ENCODE measurements at places on chromosomes 7 and 10.

DNA sequence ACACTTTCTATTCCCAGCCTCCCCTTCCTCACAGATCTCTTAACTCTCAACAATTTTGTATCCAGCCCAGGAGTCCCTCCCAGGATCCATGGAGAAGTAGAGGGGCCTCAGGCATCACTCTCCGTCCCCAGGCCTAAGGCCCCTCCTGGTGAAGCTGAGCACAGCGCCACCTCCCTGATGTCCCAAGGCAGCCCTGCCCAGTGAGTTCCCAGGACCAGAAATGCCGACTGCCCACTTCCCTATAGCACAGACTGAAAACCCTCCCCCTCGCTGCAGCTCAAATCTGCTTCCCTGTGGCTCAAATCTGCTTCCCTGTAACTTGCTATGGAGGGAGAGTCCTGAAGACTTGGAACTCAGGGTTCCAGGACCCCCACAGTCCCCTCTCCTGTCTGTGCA is 35.6 kb downstream of the YKT6 start:
- no peak for DNase-seq

DNA sequence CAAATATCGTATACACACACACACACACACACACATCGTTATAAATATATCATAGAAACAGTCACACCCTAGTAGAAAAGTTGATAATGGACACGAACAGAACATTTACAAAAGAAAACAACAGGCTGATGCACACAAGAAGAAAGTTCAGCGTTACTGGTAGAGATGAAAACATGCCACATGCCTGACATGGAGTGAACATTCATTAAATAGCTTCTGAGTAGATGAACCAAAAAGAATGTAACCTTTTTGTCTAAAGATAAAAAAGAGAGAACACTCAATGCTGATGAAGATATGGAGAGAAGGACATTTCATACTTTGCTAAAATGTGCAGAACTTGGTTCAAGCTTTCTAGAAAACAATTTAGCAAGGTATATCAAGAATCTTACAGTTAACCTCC is 173.4 kb upstream of the KLF14 start:
- no peak for DNase-seq

DNA sequence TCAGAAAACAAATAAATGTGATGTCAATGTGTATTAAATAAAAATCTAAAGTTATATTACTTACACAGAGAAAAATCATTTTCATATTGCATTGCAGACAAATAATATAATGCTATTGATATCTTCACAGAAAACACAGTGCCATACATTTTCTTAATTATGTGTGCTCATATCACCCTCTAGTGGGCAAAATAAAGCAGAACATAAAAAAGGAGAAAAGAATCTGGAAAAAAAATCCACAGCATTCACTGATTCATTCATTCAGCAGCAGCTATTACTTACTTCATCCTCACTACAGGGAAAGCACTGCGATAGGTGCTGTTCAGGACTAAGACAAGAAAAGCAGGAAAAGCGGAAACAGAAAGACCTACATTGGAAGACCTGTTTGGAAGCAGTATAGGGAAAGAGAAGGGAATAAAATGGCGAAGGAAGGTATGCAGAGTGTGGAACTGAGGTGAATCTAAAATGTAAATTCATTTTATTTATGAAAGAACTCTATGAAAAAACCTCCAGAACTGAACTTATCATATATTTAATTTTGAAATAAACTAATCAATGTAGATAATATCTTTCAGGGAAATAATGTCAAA is 73.2 kb downstream of the POT1 start:
- peak; percentile 7 for DNase-seq

- DNase-seq = peak; percentile 27
Measured at GRCh38 chr10:8365935-8366911, 311.7 kb downstream of the GATA3 start.

GRCh38 chr7:8184221-8184620 is 77.7 kb downstream of the ICA1 start:
- no peak for DNase-seq

DNA sequence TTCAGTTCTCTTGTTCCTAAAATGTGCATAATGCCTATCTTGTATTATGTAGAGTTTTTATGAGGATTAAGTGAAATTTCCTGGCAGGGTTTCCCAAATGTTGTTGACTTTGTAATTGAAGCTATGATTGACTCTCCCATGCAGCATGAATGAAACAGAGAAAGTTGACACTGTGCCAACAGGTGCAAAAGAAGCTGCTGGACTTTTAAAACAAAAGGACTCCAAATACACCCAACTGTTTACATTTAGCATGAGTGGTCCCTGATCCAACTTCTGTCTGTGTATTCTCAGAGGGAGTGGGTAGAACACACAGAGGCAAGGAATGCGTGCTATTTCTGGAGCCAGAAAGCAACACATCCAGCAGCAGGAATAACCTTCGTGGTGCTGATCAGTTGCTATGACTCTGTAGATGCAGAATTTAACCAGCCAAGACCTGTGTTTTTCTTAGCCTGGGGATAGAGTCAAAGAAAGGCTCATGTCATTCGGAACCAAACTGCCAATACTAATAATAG is 14.4 kb upstream of the RBM20 start:
- no peak for DNase-seq

DNA sequence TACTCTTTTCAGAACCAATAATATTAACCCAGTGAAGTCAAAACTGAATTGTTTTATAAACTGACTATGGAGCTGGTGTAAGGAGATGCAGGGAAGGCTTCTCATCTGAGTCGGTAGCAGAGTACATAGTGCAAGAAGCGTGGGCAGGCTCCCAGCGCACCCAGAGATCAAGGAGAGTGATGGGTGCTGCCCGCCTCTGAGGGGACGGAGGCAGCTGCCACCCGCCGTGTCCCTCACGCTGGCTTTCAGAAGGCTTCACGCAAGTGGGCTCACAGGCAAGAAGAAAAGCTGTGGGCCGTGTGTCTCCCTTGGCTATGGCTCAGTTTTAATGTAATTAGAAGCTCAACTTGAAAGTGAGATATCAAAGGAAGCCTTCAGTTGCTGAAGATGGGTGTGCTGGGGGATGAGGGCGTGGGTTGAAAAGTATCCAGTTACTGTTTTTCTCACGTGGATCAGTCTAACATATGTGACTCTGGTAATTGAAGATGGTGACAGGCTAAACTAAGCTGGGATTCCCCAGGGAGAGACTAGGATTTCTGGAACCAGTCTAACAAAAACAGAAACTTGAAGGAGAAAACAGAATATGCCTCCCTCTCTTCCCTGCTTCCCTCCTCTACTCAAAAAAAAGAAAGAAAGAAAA is 159.9 kb downstream of the MGMT start:
- no peak for DNase-seq

DNA sequence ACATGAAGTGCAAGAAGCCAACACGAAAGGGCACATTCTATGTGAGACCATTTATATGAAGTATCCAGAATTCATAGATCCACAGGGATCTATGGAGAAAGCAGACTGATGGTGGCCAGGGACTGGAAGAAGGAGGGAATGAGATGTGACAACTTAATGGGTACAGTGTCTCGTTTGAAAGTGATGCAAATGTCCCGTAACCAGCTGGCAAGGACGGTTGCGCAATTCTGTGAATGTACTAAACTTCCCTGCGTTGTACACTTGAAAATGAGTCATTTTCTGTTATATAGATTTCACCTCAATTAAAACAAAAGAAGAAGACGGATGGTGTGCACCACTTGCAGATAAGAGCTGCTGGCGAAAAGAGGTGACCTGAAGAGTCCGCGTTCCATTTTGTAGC is 861.1 kb downstream of the TYW1 start:
- no peak for DNase-seq

GRCh38 chr7:17429579-17429978 is 131.1 kb downstream of the AHR start:
- no peak for DNase-seq

- no peak for DNase-seq
Measured at GRCh38 chr10:42864575-42864974, 82.0 kb downstream of the BMS1 start.

- no peak for DNase-seq
Measured at GRCh38 chr10:3709456-3710060, 75.5 kb downstream of the KLF6 start.

GRCh38 chr10:22666287-22667092 is 47.9 kb downstream of the PIP4K2A start:
- peak; percentile 32 for DNase-seq

DNA sequence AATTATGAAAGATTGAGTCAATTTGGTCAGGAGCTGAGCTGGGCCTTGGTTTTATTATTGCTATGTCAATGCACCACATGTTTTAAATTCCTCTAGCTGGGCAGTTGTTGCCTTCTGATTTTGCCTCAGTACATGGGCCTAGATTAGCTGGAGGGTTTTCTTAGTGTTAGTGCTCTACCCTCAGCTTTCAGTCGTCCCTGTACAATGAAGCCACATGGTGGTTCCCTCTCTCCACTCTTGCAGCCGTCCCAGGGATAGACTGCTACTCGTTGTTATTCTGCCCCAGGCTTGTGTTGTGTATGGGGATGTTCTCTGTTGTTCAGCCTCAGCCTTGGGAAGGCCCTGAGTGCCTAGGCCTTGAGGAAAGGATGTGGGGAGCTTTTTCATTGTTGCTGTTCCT is 37.0 kb downstream of the NHLRC2 start:
- no peak for DNase-seq

DNA sequence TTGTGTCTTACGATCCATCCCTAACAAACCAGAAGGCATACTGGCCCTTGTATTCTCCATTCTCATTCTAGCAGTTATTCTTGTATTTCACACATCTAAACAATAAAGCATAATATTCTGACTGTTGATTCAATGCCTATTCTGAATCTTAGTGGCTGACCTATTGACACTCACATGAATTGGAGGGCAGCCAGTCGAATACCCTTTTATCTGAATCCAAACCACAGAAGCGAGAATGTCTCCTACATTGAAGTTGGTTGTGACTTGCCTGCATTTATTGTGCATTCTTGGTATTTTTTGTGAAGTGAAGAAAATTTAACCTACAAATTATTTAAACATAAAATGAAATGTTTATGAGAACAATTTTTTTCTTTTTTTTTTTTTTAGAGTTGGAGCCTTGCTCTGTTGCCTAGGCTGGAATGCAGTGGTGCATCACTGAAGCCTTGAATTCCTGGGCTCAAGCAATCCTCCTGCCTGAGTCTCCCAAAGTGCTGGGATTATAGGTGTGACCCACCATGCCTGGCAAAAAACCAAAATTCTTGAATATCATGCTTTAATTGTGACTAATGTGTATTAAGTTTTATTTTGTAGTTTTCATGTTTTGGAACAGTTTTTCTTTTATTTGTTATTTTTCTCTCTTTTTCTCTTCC is 22.7 kb downstream of the EXOC4 start:
- DNase-seq = no peak

GRCh38 chr7:136140469-136140868 is 163.3 kb upstream of the MTPN start:
- no peak for DNase-seq

- DNase-seq = no peak
Measured at GRCh38 chr7:102186306-102186705, 100.4 kb upstream of the SH2B2 start.

- DNase-seq = peak; percentile 20
Measured at GRCh38 chr7:137987968-137988367, 13.9 kb downstream of the CREB3L2 start.

DNA sequence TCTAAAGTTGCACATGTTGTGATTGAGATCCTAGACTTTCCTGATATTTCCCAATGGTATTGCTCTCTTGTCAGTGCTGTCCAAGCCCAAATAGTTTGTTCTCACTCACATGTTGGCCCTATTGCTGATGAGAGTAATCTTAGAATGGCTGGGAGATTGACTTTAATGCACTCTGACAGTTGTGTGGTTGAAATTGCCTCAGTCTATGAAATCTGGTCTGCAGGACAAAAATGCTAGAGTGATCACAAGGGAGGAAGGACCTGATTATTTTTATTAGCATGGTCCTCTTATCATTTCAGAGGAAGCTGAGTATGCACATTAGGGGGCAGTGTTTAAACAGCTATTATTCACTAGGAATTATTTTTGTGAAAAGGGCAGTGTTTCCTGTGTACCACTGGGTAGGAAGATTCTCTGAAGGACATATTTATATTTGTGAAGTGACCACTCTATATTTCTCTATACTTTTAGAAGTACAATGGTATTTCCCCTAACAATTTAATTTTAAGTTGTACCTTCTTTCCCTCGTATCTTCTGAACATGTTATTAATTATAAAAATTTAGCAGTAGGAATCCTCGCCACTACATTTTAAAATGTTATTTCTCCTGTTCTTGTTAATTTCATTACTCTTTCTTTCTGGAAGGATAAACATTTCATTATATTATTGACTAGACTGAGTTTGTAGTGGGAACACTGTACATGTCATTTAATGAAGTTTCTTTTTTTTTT is 64.4 kb downstream of the SUGCT start:
- no peak for DNase-seq

- DNase-seq = no peak
Measured at GRCh38 chr7:130904031-130904757, 170.2 kb upstream of the KLF14 start.

DNA sequence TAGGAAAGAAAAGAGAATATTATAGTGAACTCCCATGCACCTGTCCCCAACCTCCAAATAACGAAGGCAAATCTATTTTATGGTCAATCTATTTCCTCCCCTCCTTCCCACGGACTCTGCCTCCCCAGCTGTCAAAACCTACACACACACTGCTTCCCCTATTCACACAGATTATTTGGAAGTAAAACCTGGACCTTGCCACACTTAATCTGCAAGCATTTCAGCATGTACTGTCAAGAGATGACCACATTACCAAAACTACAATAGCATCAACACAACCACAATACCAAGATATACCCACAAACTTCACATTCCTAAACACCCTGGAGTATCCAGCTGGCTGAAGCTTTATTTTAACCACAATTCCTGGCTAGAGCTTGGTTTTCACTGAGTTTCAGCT is 27.8 kb upstream of the KCNK18 start:
- no peak for DNase-seq

DNA sequence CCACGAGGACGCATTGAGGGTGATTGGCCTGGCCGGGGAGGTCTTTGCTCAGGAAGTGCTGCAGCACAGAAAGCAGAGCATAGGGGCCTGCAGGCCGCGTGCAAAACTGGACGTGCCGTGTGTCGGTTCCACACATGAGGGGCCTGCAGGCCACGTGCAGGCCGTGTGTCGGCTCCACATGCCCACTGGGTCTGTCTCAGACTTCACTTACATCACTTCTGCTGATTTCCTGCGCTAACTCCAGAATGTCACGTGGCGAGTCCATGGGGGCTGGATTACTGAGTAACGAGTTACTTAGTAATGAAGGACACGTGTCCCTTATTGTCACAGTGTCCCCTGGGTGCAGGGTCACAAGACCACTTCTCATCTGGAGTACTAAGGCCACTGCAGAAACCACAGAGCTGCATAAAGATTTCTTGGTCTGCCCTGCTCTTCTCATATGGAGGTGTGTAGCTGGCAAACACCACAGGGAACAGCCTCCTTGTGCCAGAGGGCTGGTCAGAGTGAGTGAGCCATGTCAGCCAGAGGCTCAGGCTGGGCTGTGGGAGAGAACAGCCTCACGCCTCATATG is 60.8 kb downstream of the GDI2 start:
- DNase-seq = no peak

GRCh38 chr10:119665901-119666708 is 14.9 kb downstream of the BAG3 start:
- no peak for DNase-seq

- DNase-seq = no peak
Measured at GRCh38 chr7:152949790-152950189, 190.2 kb downstream of the ACTR3B start.

All from GM20000 (cell line).